ENCODE measurements at places on chromosomes 1 and 21.
A peak's percentile ranks its signal among the peaks of the same experiment; 100 is the strongest.

- no peak for DNase-seq
Observed at GRCh38 chr1:169138866-169139670, 32.6 kb downstream of the ATP1B1 start.

DNA sequence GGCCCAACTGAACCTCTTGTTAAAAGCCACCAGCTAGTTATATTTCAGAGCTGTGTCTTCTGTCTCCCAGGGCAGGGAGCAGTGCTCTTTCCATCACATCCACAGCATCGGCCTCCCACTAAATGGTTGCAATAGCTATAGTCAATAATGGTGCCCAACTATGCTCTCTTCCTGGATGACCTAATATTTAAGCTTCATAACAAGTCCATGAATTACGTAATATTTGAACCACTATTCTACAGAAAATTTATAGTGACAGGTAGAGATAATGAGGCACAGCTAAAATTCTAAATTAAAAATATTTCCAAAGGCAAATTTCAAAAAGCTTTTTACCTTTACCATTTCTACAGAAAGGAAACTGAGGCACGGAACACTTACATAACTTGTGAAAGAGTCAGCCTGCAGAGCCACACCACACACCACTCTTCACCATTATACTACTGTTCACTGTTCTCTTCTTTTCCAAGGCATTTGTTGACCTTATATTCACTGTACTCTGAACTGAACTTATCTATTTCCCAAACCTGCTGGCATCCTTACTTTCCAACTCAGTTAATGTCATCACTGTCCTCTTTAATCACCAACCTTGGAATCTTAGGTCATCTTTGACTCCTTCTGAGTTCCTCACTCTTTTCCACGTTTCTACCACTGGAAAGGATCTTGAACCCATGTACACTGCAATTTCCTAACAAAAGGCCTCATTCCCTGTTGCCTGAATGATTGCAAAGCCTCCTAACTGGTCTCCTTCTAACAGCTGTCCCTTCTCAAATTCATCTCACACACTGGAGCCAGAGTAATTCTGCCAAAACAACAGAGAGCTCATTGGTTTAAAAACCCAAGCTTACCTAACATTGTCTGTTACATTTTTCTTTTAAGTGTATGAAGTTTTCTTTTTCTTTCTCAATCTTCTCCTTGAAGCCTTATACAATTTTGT, 85.5 kb downstream of the DDAH1 start:
- no peak for DNase-seq

- no peak for DNase-seq
Observed at GRCh38 chr21:44079846-44080245, 27.4 kb upstream of the PWP2 start.

DNA sequence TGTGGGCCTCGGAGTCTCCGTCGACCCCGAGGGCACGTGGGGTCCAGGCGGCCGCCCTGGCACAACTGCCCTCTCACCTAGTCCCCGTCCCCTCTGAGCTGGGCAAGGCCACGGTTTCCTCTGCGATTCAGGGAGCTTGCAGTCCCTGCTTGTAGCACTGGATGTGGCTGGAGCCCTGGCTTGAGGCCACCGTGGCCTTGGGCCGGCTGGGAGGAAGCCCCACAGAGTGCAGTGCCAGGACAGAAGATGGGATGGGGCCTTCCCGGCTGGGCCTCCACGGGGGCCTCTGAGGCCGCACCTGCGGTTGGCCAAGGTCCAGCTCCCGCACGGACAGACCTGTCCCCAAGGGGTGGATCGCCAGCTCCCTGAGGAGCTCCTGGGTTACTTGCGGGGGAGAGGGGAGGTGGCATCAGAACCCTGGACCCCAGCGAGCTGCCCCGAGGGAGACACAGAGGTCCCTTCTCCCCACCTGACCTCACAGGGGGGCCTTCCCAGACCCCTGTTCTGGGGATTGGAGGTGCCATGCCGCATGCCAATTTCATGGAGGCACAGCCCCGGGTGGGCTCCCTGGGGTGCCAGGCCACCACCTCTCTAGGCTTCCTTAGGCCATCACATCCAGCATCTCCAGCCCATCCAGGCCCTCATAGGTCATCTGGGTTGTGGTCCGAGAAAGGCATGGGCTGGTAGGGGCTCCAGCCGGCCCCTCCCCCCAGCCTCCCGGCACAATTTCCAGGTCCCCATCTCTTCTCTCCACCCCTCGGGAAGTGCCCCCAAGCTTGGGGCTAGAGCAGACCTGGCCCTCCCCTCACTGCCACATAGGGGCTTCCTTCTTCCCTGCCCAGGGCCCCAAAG, 80.8 kb downstream of the MORN1 start:
- DNase-seq, result peak; percentile 75

DNA sequence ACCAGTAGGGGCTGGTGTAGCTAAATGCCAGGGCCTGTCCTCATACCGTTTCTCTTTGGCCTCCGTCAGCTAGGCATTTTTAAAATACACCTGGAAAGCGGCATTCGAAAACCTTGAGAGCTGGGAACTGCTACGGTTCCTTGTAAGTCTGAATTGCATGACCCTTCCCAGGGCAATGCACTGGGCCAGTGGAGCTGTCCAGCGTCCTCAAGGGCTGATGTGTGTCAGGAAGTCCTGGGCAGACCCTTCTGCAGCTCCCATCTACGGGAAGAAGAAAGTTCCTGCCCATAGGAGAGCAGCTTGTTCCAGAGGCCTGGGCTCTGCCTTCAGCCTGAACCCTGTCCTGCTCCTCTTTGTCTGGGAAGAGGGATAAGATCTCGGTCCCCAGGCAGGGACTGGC, 34.1 kb downstream of the UBASH3A start:
- DNase-seq, result no peak

DNA sequence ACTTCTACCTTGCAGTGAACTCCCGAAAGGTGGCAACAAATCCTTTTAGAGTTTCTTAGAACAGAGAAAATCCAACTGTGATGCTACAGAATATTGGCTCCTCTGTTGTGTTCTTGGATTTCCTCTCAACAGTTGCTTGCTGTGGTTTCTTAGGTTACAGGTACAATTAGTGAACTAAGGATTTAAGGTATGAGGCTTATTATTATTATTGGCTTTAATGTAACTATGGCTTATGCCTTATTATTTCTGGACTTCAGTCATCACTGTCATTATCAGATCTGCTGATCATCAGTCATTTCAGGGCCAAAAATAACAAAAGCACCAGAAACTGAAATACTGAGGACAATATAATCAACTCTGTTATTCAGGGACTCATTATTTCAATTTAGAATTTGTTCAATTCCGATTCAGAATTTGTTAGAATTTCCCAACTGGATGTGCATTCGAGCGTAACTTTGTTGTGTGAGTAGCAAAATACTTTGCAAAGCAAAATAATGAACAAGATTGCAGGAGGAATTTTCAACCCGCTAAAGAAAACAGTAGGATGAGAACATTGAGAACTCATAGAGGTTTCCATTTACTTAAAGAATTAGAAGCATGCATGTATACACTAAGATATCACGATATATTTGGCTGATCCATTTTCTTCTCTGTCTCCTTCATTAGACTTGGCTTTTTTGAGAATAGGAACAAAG, 65.5 kb upstream of the AK4 start:
- no peak for DNase-seq

GRCh38 chr1:37725851-37726613, 33.7 kb downstream of the CDCA8 start:
- DNase-seq, result no peak

- no peak for DNase-seq
Observed at GRCh38 chr1:205593532-205593931, 38.3 kb downstream of the ELK4 start.

DNA sequence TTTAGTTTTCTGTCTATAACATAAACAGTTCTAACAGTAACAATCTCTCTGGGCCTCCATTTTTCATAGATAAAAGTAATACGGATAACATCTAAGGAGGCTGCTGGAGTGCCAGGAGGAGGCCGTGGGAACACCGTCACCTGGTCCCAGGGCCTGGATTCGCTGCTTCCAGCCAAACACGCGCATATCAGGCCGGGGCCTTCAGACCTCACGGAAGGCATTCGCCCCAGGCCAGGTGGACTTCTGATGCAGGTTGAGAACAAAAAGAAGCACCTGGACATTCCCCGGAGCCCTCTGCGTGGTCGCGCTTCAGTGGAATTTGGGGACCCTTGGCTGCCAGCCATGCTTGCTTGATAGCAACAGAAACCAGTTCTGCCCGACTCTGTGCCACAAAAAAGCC, 113.1 kb upstream of the GUCA2B start:
- DNase-seq, result no peak

- peak; percentile 78 for DNase-seq
Observed at GRCh38 chr1:230754796-230755195, 7.6 kb downstream of the CAPN9 start.

DNA sequence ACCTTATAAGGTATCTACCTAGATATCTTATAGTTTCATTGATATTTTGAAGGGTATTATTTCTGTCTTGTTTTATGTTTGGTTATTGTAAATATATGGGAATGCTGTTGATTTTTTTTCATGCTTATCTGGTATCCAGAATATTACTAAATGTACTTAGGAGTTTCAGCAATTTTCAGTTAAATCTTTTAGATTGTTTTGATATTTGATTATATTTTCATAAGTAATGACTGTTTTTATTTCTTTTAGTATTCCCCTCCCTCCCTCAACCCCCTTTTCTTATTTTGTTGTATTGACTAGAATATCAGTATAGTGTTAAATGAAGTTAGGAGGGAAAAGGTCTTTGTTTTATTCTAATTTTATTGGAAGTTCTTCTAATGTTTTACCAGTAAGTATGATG, 344.4 kb upstream of the PROX1 start:
- DNase-seq, result no peak

- no peak for DNase-seq
Observed at GRCh38 chr1:94265011-94265422, 27.6 kb upstream of the ARHGAP29 start.

DNA sequence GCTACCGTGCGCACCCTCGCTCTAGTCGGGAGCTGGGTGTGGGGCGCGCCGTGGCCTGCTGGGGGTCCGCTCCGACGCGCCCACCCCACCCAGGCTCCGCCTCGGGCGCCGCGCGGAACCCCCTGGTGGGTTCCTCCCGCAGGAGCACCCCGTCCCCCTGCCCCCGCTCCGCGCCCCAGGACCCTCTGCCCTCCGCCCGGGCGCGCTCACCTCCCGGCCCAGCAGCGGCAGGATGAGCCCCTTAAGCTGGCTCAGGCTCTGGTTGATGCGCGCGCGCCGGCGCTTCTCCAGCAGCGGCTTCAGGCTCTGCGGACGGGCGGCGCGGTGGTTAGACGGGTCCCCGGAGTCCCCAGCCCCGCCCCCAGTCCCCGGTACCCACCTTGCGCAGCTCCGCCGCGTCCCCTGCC, 319 bp downstream of the HES2 start:
- no peak for DNase-seq

DNA sequence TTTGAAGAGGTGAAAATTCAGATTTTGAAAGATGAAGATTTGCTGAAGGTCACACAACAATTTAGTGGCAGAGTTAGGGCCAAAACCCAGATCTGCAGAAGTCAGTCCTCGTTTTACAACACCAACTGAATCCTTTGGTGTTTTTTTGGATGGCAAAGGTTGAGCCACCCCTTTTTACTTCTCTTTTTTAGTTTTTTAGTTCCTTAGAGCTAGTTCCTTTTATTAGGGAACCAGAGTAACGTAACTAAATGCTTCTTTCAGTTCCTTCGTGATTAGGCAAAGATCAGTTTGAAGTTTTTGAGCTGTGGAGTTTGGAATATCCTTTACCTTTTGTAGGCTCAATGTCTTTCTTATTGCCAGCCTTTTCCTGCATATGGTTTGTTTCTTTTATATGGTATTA, 67.9 kb upstream of the ARID1A start:
- no peak for DNase-seq

- DNase-seq, result no peak
Observed at GRCh38 chr1:226654668-226655055, 84.4 kb downstream of the ITPKB start.

- DNase-seq, result no peak
Observed at GRCh38 chr1:170619241-170620028, 44.5 kb upstream of the PRRX1 start.

GRCh38 chr1:168821434-168821833, 92.4 kb upstream of the DPT start:
- DNase-seq, result no peak

DNA sequence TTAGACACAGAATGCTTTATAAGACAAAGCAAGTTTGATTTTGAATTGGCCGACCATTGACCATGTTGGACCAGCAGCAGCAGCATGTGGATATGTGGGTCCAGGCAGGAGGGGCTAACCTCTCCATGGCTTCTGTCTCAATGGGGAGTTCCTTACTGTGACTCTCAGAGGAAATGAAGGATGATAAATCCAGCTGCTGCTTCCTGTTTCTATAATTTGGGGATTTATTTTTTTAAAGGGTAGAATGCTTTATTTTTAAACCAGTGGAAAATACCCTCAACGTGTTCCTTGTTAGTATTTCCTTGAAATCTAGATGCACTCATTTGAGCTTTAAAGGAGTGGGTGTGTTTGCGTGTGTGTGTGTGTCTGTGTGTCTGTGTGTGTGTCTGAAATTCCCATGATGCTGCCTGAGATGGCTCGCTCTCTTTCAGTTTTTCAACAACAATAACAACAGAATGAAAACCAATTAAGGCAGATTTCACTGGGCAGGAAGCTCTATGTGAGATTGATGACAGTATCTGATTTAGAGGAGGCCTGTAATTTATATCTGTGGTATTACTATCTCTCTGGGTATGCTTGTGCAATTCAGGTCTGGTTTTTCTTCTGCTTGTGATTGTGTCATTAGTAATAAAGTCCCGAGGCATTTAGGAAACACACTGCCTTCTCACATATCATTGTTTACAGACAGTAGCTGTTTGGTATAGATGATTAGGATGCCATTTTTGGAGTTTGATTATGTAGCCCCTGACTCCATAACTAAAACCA, 86.1 kb upstream of the ZNF326 start:
- no peak for DNase-seq

DNA sequence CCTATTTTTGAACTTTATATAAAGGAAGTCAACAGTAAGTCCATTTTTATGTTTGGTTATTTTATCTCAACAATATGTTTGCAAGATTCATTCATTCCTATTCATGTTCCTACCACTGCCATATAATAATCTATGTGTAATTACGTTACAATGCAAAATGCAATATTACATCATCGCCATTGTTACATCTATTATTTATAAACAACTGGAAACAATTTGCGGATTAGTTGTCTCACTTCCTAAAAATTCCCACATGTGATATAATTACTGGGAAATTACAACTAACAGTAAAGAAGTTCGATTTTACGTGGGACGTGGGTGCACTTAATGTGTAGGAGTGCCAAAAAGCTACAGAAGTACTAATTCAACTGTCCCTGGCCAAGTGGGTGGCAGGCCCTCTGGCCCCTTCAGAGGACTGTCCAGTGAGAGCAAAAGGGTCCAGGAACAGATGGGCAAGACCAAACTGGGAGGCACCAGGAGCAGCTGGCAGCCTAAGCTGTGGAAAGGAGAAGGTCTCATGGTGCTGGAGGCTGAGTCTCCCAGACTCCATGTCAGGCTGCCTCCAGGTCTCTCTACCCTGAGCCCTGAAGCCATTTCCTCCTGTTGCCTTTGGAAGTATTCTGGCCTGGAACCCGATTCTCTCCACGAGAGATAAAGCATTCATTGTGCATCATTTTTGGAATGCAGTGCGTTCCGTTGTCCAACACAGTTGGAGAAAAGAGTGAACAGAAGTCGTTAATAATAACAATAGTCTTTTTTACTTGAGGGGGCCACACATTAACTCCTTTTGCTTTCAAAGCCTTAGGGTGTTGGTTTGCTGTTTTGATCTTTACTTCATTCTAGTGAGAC, 42.9 kb downstream of the TNNT2 start:
- no peak for DNase-seq

GRCh38 chr1:36432616-36433015, 17.6 kb downstream of the OSCP1 start:
- no peak for DNase-seq

- DNase-seq, result no peak
Observed at GRCh38 chr1:158146165-158146564, 34.5 kb upstream of the CD1D start.

GRCh38 chr1:155008015-155008941, 5.7 kb downstream of the ZBTB7B start:
- no peak for DNase-seq

Data from cerebellar cortex (tissue), 1 donor.